ENCODE measurements at places on chromosomes 2 and 18. TPM values are rescaled to one million over a fixed set of nuclear protein-coding genes. Genes with fewer than 3 reads are reported as not detected.

The PAX3 gene
- total RNA-seq = not detected

The ALLC gene
- total RNA-seq = not detected

The HJURP gene
- 22.6 TPM for total RNA-seq

The CXCR1 gene
- not detected for total RNA-seq

The TACR1 gene
- total RNA-seq = under 0.01 TPM

The C2orf92 gene
- total RNA-seq = 2.2 TPM

The LAPTM4A gene
- total RNA-seq = 221 TPM

The TTN gene
- 0.18 TPM for total RNA-seq

The EMX1 gene
- total RNA-seq = not detected

The TXNL4A gene
- 72.8 TPM for total RNA-seq

The TSPYL6 gene
- total RNA-seq = not detected

The PARD3B gene
- 15.3 TPM for total RNA-seq

The STARD7 gene
- 138 TPM for total RNA-seq

The TSGA10 gene
- total RNA-seq = 0.54 TPM

The ZAP70 gene
- not detected for total RNA-seq

The UGT1A5 gene
- not detected for total RNA-seq

The UGT1A8 gene
- total RNA-seq = not detected

The NT5DC4 gene
- total RNA-seq = not detected

The SCRN3 gene
- 18.6 TPM for total RNA-seq

The LYPD1 gene
- total RNA-seq = 79.7 TPM

The UGT1A3 gene
- total RNA-seq = not detected

The CROCC2 gene
- total RNA-seq = not detected

The HOXD4 gene
- total RNA-seq = not detected

The IL18R1 gene
- total RNA-seq = 0.18 TPM

The SLC23A3 gene
- total RNA-seq = 0.18 TPM

The STON1 gene
- 5.7 TPM for total RNA-seq

The MAPRE3 gene
- total RNA-seq = 1.8 TPM

The WDR12 gene
- 12.2 TPM for total RNA-seq

The RAB6C gene
- total RNA-seq = not detected

The PSMD1 gene
- 181 TPM for total RNA-seq

The PHOSPHO2 gene
- total RNA-seq = 0.54 TPM

The ONECUT2 gene
- under 0.01 TPM for total RNA-seq

The KLF7 gene
- 28.5 TPM for total RNA-seq

The LRRTM4 gene
- not detected for total RNA-seq

The KLHL29 gene
- 2.5 TPM for total RNA-seq

The PDE1A gene
- 0.90 TPM for total RNA-seq

The CYP26B1 gene
- total RNA-seq = not detected

The SIX2 gene
- total RNA-seq = not detected

The RAB6D gene
- not detected for total RNA-seq

The ABCG8 gene
- not detected for total RNA-seq

The INO80D gene
- total RNA-seq = 5.0 TPM

The DCDC2C gene
- not detected for total RNA-seq

The ICOS gene
- total RNA-seq = not detected

The NETO1 gene
- total RNA-seq = 0.36 TPM

The PJVK gene
- total RNA-seq = 0.72 TPM

The RBMS1 gene
- total RNA-seq = 73.6 TPM

The NDUFS1 gene
- total RNA-seq = 187 TPM

The IMPA2 gene
- 5.4 TPM for total RNA-seq

The C2orf15 gene
- total RNA-seq = under 0.01 TPM

The LAMA3 gene
- 0.18 TPM for total RNA-seq

The AMER3 gene
- not detected for total RNA-seq

The NPPC gene
- 0.28 TPM for total RNA-seq

The HS6ST1 gene
- 29.9 TPM for total RNA-seq

The OR6B2 gene
- not detected for total RNA-seq
